Natural killer cell (primary cell): ENCODE measurements at places on chromosomes 2 and 18. TPM values are rescaled to one million over a fixed set of nuclear protein-coding genes. Genes with fewer than 3 reads are reported as not detected.

Gene TMEM163
- 10.3 TPM for total RNA-seq

Gene CREG2
- total RNA-seq: not detected

Gene THUMPD2
- total RNA-seq: 17.8 TPM

Gene FBXO15
- total RNA-seq: 2.6 TPM

Gene ACTG2
- not detected for total RNA-seq

Gene ARPC2
- total RNA-seq: 824 TPM

Gene TCF4
- 9.0 TPM for total RNA-seq

Gene MYO5B
- not detected for total RNA-seq

Gene KCNG2
- total RNA-seq: not detected

- DNase-seq: no peak
Observed at GRCh38 chr2:134370655-134371445, 117.0 kb downstream of the MGAT5 start.

GRCh38 chr2:45591073-45591472 is 20.0 kb downstream of the SRBD1 start:
- no peak for DNase-seq

DNA sequence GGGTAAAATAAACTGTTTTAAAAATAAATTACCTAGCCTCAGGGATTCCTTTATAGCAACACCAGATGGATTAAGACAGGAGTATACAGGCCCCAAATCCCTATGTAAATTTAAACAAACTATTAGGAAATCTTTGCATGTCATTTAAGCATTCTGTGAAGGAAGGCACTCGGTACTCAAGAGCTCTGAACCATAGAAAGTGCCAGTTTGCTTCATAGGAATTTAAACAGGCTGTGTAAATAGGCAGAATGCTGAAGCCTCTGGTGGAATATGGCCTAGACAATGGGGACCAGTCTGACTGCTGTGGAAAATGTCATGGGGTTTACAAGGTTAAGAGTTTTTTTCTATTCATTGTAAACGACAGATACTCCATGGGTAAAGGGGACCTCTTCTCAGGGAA is 377.4 kb downstream of the DLGAP1 start:
- DNase-seq: no peak

DNA sequence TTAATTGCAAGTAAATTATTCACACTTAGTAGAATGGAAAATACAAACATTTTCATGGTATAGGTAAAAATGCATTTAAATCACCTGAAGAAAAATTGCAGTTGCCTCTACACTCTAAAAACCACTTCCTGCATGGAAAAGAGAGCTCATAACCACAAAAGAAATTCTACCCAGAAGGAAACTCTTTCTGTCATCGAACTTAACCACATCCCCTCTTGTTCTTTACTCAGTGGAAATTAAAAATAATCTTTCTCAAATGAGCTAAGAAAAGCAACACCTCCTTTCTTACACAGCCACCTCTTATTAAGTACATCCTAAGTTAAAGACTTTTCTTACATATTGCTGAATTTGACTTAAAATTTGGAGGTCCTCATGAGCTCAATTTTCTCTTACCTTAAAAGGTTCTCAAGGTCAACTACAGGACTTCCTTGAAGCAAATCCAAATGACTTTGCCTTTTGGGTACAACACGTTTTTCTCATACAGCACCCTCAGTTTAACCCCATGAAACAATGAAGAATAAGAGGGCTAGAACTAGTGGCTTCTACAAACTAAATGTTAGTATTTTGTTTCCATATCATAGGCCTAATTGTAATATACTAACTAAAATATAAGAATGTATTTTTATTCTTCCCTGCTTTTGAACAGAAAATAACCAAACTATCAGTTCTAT is 109.1 kb upstream of the CRIM1 start:
- DNase-seq: no peak

DNA sequence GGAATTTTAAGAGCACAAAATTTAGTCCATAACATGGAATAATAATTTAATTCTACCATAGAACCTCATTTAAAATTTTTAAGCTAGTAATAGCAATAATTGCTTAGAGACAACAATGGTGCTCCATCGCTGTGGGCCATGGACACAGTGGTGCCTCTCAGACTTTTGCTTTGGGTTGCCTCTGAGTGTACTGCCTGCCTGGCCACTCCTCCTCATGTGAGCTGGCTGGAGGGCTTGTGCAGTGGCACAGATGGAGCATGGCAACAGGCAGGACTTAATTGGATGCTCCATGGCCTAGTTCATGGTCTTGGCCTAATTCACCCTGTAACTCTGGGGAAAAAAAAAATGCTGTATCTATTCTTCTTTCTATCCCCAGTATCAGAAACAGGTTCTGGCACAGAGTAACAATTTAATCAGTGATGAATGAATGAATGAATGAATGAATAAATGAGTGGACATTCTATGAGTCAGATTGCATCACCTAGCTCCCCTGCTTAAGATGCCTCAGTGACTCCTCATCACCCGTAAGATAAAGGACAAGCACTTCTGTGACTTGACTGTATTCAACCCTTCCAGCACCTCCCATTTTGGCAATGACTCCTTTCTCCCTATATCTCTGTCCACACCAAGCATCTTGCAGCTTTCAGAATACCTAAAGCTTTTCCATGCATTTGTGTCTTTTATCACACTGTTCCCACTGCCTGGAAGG is 211.8 kb upstream of the SLC14A2 start:
- DNase-seq: no peak

- no peak for DNase-seq
Observed at GRCh38 chr18:11522992-11523391, 86.4 kb upstream of the SLC35G4 start.

DNA sequence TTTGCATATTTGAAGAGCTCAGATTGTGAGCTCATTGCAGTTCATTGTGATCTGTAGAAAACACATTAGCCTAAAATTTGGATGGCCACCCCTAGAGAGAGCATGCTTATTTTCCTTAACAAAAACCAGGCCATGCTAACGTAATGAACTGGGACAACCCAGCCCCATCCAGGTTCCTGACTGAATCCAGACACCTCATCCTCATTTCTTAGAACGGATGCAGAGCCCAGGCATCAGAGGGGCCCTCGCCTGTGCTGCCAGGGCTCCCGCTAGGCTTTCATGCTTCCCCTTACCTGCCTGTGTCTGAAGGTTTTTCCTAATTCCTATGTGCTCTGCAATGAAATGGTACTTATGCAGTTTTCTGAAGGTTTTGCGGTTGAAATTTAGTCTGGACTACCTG is 171.1 kb downstream of the CCDC102B start:
- DNase-seq: no peak

GRCh38 chr2:99278793-99279291 is 22.2 kb downstream of the LYG1 start:
- no peak for DNase-seq

- no peak for DNase-seq
Observed at GRCh38 chr18:32343634-32344033, 127.0 kb downstream of the GAREM1 start.

DNA sequence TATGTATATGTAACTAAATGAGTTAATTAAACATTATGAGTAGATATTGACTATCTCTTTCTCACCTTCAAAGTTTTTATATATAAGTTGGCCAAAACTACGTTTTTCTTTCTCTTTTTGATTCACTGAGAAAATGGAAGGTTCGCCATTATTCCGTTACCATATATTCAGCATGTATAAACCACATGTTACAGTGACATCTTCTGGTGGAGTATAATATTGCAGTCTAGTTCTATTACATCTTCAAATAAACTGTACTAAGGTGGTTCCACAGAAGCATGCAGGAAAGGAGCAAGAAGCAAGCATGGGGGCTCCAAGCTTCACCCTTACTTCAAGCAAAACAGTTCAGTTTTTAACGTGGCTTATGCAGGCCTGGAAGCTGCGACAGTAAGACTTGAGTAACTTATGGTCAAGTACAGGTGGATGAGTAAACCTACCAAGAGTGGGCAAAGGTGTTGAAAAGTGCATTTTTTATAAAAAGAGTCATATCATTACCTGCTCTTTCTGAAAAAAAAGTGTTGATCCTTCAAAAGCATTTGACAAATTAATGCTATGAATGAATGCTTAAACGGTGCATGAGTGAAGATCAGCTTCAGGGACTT is 129.8 kb upstream of the RAB6C start:
- DNase-seq: peak; percentile 83

GRCh38 chr18:77133835-77134496 is 1.4 kb upstream of the MBP start:
- peak; percentile 53 for DNase-seq

DNA sequence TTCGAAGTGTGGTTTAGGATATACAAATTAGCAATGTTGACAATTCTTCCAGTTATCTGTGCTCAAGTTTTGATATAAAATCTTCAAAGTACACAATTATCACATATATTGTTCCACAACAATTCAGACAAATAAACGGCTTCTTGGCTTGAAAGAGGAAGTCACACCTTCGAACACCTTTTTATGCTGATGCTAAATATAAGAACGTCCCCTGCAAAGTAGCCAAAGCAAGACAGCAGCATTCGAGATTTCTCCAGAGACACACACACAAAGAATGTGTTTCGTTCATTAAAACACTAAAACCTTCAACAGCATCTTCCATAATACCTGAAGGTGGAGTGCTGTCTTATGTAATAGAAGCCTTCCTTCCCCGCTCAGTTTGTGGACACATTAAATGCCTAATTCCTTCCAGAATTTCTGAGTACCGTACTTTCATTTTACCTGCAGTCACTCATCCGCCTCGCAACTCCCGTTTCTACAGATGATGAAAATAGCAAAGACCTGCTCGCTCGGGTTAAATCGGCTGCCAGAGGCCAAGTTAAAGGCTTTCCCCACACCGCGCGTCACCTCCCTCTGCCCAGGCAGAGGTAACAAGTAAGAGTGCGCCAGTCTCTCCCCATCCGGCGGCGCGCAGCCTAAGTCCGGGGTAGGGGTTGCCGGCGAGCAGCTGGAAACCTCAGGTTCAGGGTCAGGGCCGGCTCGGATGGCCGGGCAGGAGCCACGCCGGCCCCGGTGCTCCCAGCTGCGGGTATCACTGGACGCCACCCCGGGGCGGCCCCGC is 847 bp downstream of the SERPINE2 start:
- DNase-seq: peak; percentile 40

GRCh38 chr2:229852565-229852964 is 69.2 kb downstream of the TRIP12 start:
- DNase-seq: peak; percentile 75

GRCh38 chr2:11237122-11237521 is 81.9 kb downstream of the SLC66A3 start:
- no peak for DNase-seq

- DNase-seq: no peak
Observed at GRCh38 chr2:66448136-66448991, 13.4 kb downstream of the MEIS1 start.

DNA sequence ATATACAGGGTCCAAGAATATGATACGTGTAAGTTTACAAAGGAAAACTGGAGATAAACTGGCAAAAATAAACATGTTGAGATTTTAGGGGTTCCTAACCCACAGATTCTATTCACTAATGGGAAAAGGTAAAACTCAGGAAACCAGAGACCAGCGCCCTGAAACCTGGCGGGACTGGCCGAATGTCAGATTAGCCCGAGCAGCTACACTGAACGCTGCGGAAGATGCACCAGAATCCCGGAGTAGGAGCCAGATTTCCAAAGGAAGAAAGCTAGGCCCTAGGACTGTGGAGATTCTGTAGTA is 679 bp upstream of the WDR75 start:
- DNase-seq: no peak

DNA sequence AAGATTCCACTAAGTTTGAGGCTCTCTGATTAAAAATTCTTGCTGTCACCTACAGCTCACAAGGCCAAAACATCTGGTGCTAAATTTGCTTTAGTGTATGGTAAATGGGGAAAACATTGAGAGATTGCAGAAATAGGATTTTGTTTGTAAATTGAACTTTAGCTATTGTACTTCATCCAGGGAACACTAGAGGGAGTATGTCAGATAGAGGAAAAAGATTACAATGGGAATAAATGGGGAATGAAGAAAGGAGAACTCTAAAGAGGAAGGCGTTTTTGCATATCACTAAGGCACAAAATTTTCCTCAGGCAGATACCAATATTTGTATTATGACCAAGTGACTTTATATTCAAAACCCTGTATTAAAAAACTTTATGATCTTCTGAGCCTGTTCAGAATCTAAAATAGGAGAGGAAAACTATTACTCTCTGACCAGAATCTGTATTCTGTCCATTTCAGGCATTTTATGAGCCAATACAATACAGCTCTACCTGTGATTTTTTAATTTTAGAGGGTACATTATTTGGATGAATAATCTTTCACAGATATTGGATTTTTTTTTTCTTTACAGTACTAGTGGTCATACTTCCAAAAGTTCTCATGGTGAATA is 52.3 kb upstream of the ITGB6 start:
- no peak for DNase-seq

GRCh38 chr2:232687382-232688160 is 9.6 kb upstream of the GIGYF2 start:
- DNase-seq: no peak

GRCh38 chr2:124241-124880 is 78.1 kb upstream of the FAM110C start:
- no peak for DNase-seq

DNA sequence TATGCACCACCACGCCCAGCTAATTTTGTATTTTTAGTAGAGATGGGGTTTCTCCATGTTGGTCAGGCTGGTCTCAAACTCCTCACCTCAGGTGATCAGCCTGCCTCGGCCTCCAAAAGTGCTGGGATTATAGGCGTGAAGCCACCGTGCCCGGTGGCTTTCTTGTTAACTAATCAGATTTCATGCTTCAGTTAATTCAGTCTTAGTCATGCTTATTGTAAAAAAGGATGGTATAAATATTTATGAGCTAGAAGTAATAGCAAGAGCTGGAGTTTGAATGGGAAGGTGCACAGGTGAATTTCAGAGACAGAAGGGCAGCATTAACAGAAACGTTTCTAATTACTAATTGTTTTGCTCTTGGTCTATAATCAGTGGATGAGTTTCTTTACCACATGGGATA is 10.3 kb downstream of the GEMIN6 start:
- DNase-seq: no peak

- no peak for DNase-seq
Observed at GRCh38 chr2:188609321-188610049, 317.8 kb downstream of the GULP1 start.

DNA sequence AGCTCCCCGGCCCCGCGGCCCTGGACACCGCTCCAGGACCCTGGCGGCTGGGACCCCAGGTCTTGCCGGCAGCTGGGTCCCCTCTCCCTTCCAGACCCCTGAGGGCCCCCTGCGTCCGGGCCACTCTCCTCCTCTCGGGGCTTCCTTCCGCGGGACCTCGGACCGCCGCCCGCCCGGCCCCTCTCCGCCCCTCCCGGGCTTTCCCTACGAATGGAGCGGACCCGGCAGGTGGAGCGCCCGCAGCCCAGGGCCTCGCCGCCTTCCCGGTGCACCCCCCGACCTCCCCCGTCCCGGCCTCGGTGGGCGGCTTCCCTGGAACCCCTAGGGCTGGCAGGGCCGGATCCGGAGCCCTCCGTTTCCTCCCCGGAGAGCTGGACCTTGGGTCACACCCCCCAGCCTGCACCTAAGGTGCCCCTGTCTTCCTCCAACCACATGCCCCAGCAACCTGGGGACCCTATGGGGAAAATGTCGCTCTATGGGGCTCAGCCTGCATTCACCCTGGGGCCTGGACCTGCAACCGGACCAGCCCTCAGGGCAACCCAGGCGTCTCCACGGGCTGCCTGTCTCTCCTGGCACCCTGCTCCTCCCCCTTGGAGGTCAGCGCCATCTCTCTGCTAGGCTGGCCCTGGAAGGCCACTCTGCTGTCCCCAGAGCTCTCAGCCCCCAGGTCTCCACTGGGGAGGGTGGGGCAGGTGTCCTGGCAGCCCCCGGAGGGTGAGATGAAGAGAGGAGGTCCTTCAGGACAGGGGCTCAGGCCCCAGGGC is 730 bp downstream of the B3GNT7 start:
- DNase-seq: no peak
